ENCODE measurements at places on chromosomes 16 and 17. TPM values are rescaled to one million over a fixed set of nuclear protein-coding genes. Genes with fewer than 3 reads are reported as not detected.

DNA sequence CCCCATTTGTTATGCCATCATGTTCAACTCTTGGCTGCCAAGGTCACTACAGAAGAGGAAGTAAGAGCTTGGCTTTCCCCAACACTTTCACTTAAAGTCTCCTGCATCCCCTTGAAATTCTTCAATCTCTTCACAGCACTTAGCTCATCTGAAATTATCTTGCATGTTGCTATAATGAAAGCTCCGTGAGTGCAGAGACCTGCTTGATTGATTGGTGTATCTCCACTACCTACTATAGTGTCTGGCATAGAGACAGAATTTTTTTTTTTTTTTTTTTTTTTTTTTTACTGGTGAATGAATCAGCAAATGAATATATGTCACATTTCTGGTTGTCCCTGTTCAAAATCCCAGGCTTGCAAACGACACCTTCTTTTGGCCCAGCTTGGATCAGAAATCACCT, 1.9 kb upstream of the SDR42E1 start:
- DNase-seq, result no peak

- no peak for DNase-seq
Observed at GRCh38 chr17:27598337-27599050, 32.5 kb upstream of the LGALS9 start.

The CRHR1 gene
- polyA plus RNA-seq, result 0.17 TPM

The FNDC8 gene
- polyA plus RNA-seq, result 0.14 TPM

The PPY gene
- not detected for polyA plus RNA-seq

Measured in left renal pelvis (tissue), 4 donors.